ENCODE measurements at places on chromosomes 5 and 9.

- DNase-seq: peak; percentile 91
Observed at GRCh38 chr9:125556046-125556721, 150.8 kb downstream of the MAPKAP1 start.

- no peak for DNase-seq
Observed at GRCh38 chr9:14293801-14294200, 20.1 kb downstream of the NFIB start.

DNA sequence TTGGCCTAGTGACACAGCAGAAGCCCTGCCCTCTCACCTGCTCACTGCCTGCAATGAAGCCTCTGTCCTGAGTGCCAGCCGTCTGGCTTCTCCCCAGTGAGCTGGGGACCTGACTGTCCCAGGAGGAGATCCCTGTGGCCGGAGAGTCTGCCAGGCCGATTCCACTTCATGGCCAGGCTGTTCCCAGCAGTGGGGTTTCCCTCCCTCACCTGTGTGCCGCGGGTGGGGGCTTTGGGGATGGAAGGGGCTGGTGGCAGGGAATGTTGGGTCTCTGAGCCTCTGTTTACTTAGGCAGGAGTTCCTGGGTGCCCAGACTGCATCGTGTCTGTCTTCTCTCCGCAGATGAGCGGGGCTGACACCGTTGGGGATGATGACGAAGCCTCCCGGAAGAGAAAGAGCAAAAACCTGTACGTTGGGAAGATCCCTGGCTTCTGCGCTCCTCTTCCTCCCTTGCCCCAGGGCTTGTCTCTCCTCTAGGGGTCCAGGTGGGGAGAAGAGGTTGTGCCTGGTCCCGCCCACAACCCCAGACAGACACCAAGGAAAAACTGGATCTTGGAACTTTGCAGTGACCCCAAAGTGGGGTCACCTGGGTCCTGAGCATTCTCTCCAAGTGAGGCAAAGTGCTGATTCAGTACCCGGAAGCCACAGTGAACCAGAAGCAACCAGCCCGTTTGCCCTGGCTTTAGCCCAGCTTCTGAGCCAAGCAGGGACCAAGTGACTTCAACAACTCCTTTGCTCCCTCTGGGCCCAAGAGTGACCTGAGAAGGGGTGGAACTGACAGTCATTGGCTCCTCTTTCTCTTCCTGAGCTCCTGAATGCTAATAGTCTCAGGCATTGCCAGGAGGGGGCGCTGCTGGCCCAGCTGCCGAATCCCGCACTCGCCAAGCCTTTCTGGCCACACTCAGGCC lies 127.7 kb downstream of the RGS3 start:
- DNase-seq: peak; percentile 82

GRCh38 chr5:4142842-4143241 lies 547.2 kb downstream of the IRX1 start:
- no peak for DNase-seq

DNA sequence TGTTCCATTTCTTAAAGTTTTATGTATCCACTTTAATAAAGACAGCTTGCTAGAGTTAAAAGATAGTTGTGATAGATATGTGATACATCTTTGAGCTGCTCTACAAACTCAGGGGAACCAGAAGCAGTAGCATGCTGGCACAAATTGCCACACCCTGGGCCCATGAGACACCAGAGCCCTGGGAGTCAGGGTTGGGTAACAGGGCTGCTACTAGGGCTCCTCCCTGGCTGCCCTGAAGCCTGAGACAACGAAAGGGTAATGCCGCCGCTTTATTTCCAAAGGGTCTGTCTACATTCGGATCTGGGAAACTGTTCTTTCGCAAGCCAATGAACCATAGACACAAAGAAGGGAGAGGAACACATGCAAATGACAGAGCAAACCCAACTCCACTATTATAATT lies 29.2 kb downstream of the PTPN3 start:
- no peak for DNase-seq

DNA sequence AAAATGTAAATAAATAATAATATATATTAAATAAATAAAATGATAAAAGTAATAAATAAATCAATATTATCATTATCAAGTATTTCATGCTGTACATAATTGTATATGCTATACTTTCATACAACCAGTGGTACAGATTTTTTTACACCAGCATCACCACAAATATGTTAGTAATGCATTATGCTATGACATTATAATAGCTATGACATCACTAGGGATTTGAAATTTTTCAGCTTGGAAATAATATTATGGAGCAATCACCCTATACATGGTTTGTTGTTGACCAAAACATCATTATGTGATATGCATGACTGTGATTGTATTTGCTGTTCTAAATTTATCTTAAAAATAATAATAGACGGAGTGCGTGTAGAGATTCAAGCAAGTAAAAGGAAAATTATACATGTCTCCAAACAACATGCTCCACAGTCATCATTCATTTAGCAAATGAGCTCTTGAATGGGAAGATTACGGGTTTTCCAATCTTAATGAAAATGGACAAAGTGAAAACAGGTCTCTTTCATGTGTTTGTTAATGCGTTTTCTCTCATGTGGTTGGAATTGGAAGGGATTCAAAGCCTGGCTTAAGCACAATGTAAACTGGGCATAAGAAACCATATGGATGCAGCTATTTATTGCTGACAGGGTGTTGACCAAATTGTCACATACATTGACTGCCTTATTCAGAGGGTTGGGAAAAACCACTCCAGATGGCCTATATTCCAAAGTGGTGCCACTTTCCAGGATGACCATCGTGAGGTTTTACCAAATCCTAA lies 643.0 kb upstream of the RGMB start:
- no peak for DNase-seq

DNA sequence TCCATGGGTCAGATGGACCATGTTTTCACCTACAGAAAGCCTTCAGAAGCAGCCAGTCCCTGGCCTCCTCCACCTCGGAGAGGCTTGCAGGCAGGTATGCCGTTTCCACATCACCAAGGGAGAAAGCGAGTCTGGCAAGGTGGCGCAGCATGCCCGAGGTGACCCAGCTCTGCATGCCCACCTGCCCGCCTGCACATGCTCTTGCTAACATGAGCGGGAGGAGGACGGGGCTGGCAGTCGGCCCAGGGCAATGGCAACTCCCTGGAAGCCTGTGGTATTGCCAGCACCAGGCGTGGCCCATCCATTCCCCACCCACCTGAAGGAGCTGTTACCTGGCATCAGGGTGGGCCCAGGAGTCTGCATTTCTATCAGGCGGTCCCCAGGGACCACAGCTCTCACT lies 3.3 kb upstream of the NINJ1 start:
- no peak for DNase-seq

DNA sequence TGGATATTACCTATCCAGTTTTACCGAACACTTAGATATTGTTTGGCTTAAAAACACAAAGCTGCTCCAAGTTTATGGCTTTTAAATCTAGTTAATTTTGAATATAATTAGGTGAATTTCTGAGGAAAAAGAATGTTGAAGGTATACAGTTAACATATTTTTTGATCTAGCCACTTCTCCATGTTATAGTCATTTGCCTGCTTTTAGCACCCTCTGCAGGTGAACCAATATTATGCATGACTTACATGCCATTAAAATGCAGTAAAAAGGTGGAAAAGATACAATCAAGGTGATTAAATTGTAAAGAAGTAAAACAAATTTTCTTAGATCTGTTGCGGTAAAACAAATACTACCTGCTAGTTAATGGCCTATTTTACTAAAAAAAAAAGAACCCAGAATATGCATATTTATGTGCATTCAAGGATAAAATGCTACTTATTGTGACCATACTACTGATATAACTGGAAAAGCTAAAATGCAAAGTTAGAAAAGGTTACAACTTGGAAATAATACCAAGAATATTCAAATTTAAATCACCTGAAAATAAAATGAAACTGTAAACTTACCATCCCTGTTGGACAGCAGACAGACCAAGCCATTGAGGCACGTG lies 132.1 kb downstream of the AP3B1 start:
- no peak for DNase-seq

- DNase-seq: no peak
Observed at GRCh38 chr5:33650911-33651310, 210.1 kb downstream of the TARS1 start.

- DNase-seq: no peak
Observed at GRCh38 chr9:109966643-109967368, 186.8 kb downstream of the PALM2AKAP2 start.

DNA sequence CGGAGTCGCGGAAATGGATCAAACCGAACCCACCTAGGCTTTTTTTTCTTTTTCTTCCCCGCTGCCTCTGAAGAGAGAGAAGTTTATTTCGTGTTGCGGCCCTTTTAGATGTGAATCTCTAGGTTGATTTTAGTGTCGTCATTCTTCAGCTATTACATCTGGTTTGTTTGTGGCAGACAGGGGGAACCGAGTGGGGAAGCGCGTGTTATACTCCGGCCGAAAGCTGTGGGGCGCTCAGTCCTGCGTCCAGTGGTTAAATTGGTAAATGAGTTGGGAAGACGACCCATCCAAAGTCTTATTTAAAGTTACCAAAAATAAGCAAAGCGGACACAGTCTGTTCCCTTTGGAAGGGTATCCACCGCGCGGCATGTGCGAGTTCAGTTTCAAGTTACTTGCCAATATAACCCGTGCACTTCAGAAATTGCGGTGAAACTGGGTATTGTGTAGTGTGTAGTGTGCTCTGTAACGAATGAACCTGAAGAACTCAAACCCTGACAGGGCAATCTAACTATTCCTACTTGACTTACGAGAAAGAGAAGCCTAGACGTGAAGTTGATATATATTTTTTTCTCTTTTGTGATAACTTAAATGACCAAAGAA lies 1.3 kb downstream of the MAN2A1 start:
- peak; percentile 55 for DNase-seq

DNA sequence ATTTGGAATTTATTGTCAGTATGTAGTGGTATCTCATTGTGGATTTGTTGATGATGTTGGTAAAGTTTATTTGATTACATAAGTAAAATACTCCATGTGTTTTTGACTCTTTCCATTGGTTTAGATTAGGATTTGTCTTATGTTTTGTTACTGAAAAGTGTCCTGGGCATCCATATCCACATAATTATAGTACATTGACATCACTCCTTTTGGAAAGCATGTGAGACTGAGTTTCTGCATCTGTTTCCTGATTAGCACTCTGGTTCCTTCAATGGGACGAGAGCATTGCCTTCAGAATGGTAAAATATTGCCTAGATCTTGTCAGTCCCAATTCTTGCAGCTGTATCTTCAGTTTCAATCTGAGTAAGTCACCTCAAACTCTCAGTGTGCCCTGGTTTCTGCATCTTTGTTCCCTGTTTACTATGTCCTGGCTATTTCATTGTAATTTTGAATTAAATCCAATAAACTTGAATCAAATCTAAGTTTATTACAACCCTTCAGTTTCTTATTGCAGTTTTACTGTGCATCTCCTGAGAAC lies 128.1 kb downstream of the FBXO38 start:
- DNase-seq: no peak

DNA sequence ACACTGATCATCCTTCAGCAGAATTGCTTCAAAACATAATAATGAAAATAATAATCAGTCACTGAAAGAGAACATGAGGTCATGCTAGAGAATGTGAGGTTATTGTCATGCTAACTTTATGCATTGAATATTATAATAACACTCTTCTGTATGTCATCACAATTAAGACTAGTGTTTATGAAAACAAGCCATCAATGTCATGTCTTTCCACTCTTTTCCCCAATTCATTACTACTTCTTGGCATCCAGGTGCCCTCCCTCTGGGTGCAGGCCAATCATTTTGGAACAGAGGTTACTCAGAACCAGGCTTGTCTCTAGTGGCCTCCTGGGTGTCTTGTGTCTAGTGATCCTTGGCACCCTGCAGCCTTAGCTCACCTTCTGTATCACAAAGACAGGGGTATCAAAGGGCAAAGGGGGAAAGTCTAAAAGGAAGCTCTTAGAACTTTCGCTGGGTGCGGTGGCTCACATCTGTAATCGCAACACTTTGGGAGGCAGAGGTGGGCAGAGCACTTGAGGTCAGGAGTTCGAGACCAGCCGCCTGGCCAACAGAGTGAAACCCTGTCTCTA lies 217.6 kb upstream of the PIK3R1 start:
- DNase-seq: no peak

DNA sequence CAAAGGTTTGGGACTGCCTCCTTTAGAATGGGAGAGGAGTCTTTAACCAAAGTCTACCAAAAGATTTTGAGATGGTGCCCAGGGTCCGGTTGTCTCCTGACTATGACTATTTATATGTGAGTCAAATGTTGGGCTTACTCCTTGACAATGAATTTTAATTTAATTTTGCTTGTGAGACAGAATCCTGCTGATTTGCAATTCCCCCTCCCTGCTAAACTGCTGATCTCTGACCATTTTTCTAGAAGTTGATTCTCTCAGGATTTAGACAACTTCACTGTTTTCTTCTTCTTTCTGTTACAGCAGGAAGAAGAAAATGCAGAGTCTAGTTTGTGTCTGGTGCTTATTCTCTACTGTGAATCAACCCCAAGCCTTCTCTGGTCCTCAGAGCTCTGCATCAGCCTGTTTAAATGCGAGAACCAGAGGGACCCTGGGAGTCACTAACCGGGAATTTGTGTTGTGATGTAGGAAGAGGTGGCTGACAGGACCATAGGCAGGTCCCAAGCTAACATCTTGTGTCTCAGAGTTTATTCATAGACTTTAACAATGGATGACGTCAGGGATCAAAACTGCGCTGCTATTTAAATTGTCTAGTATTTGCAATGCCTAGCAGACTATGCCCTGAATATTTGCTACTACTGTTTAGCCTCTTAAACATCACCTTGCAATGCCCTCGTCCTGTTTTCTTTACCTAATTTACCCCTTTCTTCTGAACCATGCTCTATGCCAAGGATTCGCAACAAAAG lies 124.0 kb upstream of the TAF11L2 start:
- no peak for DNase-seq

- DNase-seq: no peak
Observed at GRCh38 chr5:27080147-27080546, 41.8 kb upstream of the CDH9 start.

- DNase-seq: no peak
Observed at GRCh38 chr5:140883373-140883772, 1.4 kb downstream of the PCDHA13 start.

GRCh38 chr9:34179213-34180136 lies 632 bp downstream of the UBAP1 start:
- peak; percentile 50 for DNase-seq

DNA sequence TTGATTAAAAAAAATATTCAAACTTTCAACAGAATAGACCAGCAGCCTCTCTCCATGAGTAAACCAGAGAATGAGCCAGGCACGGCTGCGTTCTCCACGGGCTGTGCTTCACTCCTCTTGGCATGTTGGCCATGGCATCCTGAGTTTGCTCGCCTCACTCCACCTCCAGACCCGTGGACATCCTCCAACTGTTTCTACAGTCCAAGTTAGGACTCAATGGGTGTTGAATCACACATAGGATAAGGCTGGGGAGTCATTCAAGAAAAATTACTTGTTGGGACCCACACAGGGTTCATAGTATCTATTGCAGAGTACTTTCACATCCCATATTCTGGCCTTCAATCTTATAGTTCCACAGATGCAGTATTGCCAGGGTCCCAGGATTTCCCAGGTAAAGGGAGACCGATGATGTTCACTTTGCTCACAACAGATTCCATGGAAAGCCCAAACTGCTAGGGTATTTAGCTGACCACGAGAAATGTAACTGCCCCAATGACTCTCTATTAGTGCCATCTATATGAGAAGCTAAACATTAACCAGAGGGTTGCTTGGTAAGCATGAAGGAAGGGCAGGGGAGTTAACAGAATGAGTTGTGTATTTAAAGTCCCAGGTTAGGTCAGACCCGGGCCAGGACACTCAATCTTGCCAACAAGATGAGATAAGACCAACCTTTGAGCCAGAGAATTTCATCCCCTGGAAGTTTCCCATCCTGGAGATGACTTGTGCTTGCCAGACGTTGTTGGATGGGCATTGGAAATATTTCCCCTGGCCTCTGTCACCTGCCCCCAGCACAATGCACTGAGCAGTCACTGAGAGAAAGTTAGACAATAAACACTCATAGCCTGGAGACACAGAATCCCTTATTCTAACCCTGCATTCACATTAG lies 19.7 kb upstream of the GDA start:
- peak; percentile 91 for DNase-seq

GRCh38 chr5:43168175-43168574 lies 23.9 kb upstream of the NIM1K start:
- no peak for DNase-seq

Data from Caki2 (cell line).